ENCODE measurements at places on chromosomes 7 and 10. TPM values are rescaled to one million over a fixed set of nuclear protein-coding genes. Genes with fewer than 3 reads are reported as not detected.

The IL2RA gene
- not detected for total RNA-seq

The PDK4 gene
- 6.5 TPM for total RNA-seq

The PCDH15 gene
- total RNA-seq: not detected

The FAM25A gene
- total RNA-seq: not detected

The PON3 gene
- total RNA-seq: 6.5 TPM

The DRGX gene
- total RNA-seq: not detected

The PLAU gene
- total RNA-seq: 706 TPM

The AGR2 gene
- total RNA-seq: 378 TPM

GRCh38 chr7:75638594-75639070 is 100.1 kb downstream of the HIP1 start:
- H3K27ac ChIP-seq: no peak overlapping the region
- peaks cover 17% of the 10 kb centered on the region for H3K36me3 ChIP-seq
- no peaks in the 10 kb centered on the region for H3K27me3 ChIP-seq
- H3K4me3 ChIP-seq: peak overlapping the region; percentile 65
- H3K4me1 ChIP-seq: no peaks in the 10 kb centered on the region
- peak; percentile 35 for DNase-seq

DNA sequence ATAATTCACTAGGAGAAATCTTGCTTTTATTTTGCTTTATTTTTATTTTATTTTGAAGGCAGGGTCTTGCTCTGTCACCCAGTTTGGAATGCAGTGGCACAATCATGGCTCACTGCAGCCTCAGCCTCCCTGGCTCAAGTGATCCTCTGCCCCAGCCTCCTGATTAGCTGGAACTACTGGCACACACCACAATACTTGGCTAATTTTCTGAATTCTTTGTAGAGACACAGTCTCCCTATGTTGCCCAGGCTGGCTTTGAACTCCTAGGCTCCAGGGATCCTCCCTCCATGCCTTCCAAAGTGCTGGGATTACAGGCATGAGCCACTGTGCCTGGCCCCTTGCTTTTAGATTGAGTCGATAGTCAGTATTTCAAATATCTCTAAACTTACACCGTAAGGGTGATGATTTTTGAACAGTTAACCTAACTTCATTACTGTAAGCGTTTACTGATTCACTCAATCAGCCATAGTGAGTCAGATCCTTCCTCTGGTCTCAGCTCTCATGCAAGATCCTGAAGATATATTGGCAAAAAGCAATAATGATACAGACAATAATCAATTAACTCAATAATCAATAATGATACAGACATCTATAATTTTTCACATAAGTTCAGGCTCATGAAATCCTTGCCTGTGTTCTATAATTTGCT is 239.5 kb downstream of the KIAA1217 start:
- no peak overlapping the region for H3K27ac ChIP-seq
- DNase-seq: no peak
- no peak overlapping the region for H3K4me3 ChIP-seq
- H3K36me3 ChIP-seq: no peaks in the 10 kb centered on the region
- H3K27me3 ChIP-seq: no peaks in the 10 kb centered on the region
- peaks cover 16% of the 10 kb centered on the region for H3K4me1 ChIP-seq

- peaks cover 17% of the 10 kb centered on the region for H3K36me3 ChIP-seq
- no peak for DNase-seq
- no peaks in the 10 kb centered on the region for H3K27me3 ChIP-seq
- no peak overlapping the region for H3K4me3 ChIP-seq
- H3K4me1 ChIP-seq: peaks cover 63% of the 10 kb centered on the region
- H3K27ac ChIP-seq: peak overlapping the region; percentile 70
These were observed 265.1 kb upstream of the KLF14 start for GRCh38 chr7:130998993-130999602.

DNA sequence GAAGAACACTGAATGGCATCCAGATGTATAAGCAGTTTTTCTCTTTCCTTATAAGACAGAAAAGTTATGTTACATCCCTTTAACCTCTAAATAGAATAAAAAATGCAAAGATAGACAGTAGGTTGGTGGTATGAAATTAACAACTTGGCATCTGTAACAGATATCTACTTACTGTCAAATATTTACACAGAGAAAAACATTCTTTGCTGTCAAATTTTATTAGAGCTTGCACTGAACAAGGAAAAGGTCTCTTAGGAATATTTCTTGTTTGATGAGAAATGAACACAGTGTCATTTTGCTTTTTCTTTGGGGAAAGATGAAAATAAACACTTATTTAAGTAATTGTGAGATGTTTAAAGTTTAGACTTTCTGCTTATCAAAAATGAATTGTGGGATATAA is 65.6 kb upstream of the PCDH15 start:
- H3K36me3 ChIP-seq: no peaks in the 10 kb centered on the region
- no peak overlapping the region for H3K27ac ChIP-seq
- H3K4me3 ChIP-seq: no peak overlapping the region
- H3K4me1 ChIP-seq: no peaks in the 10 kb centered on the region
- no peaks in the 10 kb centered on the region for H3K27me3 ChIP-seq

- H3K27ac ChIP-seq: no peak overlapping the region
- H3K27me3 ChIP-seq: no peaks in the 10 kb centered on the region
- H3K4me1 ChIP-seq: no peaks in the 10 kb centered on the region
- DNase-seq: no peak
- no peaks in the 10 kb centered on the region for H3K36me3 ChIP-seq
These were observed 299.9 kb upstream of the LRRN3 start for GRCh38 chr7:110790992-110791391.

- no peaks in the 10 kb centered on the region for H3K36me3 ChIP-seq
- H3K27ac ChIP-seq: no peak overlapping the region
- H3K4me1 ChIP-seq: peaks cover 10% of the 10 kb centered on the region
- no peaks in the 10 kb centered on the region for H3K27me3 ChIP-seq
- no peak for DNase-seq
These were observed 15.6 kb downstream of the GRK5 start for GRCh38 chr10:119222966-119223386.

- H3K4me3 ChIP-seq: peak overlapping the region; percentile 97
- H3K27me3 ChIP-seq: no peaks in the 10 kb centered on the region
- peaks cover 79% of the 10 kb centered on the region for H3K36me3 ChIP-seq
- DNase-seq: peak; percentile 88
These were observed 745 bp downstream of the DAGLB start for GRCh38 chr7:6446838-6447580.

- no peak overlapping the region for H3K4me3 ChIP-seq
- no peak for DNase-seq
- H3K27ac ChIP-seq: no peak overlapping the region
- no peaks in the 10 kb centered on the region for H3K36me3 ChIP-seq
- H3K4me1 ChIP-seq: no peaks in the 10 kb centered on the region
These were observed 15.9 kb downstream of the VIPR2 start for GRCh38 chr7:159128767-159129166.

DNA sequence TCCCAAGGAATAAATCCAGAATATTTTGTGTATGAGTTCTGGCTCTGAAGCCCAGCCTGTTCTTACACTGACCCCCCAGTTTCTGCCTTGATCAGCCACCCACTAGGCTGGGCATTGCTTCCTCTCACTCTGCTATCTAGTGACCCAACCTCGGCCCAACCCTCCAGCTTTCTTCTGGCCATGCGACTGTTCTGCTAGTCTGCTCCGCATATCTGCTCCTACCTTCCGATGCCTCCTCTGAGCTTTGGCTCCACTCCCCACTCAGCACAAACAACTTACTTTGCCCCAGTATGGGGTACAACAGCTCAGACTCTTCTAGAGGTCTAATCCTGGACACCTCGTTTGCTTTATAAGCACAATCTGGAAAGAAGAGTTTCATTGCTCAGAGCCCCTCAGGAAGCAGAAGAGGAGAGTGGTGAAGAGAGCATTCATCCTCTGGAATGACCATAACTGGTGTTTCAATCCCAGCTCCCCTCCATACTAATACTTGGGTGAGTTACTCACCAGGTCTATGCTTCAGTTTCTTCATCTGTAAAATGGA is 99.6 kb downstream of the NPSR1 start:
- no peak overlapping the region for H3K4me3 ChIP-seq
- no peaks in the 10 kb centered on the region for H3K36me3 ChIP-seq
- H3K4me1 ChIP-seq: peaks cover 51% of the 10 kb centered on the region

- DNase-seq: no peak
- H3K36me3 ChIP-seq: no peaks in the 10 kb centered on the region
- H3K27me3 ChIP-seq: no peaks in the 10 kb centered on the region
- H3K4me1 ChIP-seq: peaks cover 14% of the 10 kb centered on the region
- no peak overlapping the region for H3K4me3 ChIP-seq
These were observed 32.5 kb downstream of the C7orf33 start for GRCh38 chr7:148622887-148623585.

DNA sequence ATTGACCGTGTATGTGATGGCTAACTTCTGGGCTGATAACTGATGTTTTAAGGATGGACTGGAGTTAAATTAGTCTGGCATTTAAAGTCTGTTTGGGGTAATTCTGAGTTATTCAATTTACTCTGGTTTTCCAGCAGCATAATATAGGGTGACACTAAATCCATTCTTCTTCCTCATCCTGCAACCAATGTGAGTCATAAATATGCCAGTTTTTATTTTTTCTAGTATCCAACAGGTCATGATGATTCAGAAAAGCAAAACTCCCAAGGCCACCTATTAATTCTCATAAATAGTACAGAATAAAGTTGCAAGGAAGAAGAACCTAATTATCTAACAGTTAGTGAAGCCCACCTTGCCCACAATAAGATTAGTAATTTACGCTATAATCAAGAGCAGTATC is 7.5 kb upstream of the EPHB6 start:
- H3K4me3 ChIP-seq: no peak overlapping the region
- H3K36me3 ChIP-seq: no peaks in the 10 kb centered on the region
- no peak overlapping the region for H3K27ac ChIP-seq
- H3K4me1 ChIP-seq: peaks cover 3% of the 10 kb centered on the region
- DNase-seq: no peak
- peaks cover 52% of the 10 kb centered on the region for H3K27me3 ChIP-seq

- no peak overlapping the region for H3K4me3 ChIP-seq
- no peaks in the 10 kb centered on the region for H3K36me3 ChIP-seq
- no peak for DNase-seq
These were observed 50.5 kb downstream of the NUDCD3 start for GRCh38 chr7:44439926-44440325.

DNA sequence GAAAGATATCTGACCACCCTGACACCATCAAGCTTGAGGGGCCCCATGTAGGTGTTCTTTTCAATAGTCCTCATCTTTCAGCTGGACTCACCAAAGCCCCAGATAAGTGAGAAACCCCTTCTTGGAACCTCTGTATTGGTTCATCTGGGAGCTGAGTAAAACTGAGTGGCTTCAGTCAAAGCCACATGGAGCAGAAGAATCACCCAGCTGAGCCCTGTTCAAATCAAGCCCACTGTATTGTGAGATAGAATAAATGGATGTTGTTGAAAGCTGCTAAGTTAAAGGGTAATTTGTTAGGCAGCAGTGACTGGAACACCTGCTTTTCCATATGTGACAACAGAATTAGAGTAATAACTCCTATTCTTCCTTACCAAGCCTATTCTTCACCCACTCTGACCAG is 64.8 kb upstream of the SDK1 start:
- H3K27me3 ChIP-seq: no peaks in the 10 kb centered on the region
- H3K4me1 ChIP-seq: no peaks in the 10 kb centered on the region
- H3K36me3 ChIP-seq: no peaks in the 10 kb centered on the region
- no peak overlapping the region for H3K4me3 ChIP-seq

GRCh38 chr7:12436896-12437535 is 33.4 kb upstream of the VWDE start:
- no peak overlapping the region for H3K4me3 ChIP-seq
- no peaks in the 10 kb centered on the region for H3K36me3 ChIP-seq
- H3K4me1 ChIP-seq: no peaks in the 10 kb centered on the region
- DNase-seq: peak; percentile 27

GRCh38 chr10:1498746-1499358 is 238.5 kb downstream of the ADARB2 start:
- H3K4me1 ChIP-seq: no peaks in the 10 kb centered on the region
- no peak for DNase-seq
- H3K27me3 ChIP-seq: no peaks in the 10 kb centered on the region
- no peak overlapping the region for H3K27ac ChIP-seq

- H3K4me1 ChIP-seq: no peaks in the 10 kb centered on the region
- H3K27me3 ChIP-seq: no peaks in the 10 kb centered on the region
- no peak overlapping the region for H3K4me3 ChIP-seq
- DNase-seq: no peak
These were observed 173.9 kb downstream of the RNLS start for GRCh38 chr10:88409236-88409635.

DNA sequence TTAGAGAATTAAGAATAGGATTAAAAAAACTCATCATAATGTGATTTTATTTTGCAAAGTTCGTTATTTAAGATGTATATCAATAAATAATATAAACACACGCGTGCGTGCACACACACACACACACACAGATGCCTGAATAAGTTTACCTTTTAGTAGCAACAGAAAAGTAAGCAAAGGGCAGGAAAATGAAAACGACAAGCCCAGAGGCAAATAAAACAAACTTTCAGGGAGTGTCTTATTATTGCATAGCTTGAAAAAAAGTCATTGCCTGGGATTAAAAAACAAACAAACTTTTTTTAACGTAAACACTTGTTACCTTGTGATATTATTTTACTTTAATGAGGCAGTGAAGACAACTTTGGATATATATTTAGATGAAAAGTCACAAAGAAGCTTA is 226.4 kb downstream of the BAMBI start:
- no peak overlapping the region for H3K27ac ChIP-seq
- peaks cover 31% of the 10 kb centered on the region for H3K4me1 ChIP-seq
- peaks cover 5% of the 10 kb centered on the region for H3K36me3 ChIP-seq
- H3K4me3 ChIP-seq: no peak overlapping the region
- no peaks in the 10 kb centered on the region for H3K27me3 ChIP-seq

GRCh38 chr7:132082394-132082793 is 493.9 kb downstream of the PLXNA4 start:
- no peak overlapping the region for H3K27ac ChIP-seq
- H3K36me3 ChIP-seq: no peaks in the 10 kb centered on the region
- H3K27me3 ChIP-seq: peaks cover 63% of the 10 kb centered on the region
- H3K4me3 ChIP-seq: no peak overlapping the region
- no peak for DNase-seq

DNA sequence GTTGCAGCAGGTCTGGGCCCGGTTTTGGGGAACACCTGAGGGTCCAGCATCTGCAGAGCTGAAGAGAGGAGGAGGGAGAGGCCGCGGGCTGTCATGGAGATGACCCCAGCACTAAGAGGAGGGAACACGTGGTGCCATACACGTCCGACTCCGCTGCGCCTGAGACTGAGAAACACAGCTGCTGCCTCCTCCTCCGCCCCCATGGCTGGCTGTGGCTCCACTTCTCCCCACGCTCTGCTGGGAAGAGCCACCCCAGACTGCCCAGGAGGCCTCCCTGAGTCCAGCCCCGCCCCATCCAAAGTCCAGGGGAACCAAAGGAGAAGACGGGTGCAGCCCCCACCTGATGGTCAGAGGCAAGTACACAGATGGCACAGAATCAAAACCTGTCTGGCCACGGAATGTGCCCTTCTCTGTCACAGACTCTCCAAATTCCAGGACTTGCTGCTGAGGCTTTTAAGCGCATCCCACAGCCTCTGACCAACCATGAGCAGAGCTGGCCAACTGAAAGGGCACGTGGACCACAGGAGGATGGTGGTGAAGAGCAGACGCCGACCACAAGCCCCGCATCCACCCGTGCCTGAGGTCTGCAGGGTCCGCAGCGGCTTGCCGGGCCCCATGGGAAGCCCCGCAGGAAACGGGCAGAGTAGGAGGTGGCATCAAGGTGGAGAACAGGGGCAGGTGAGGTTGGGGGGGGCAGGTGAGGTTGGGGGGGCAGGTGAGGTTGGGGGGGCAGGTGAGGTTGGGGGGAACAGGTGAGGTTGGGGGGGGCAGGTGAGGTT is 24.0 kb downstream of the STK32C start:
- H3K27me3 ChIP-seq: no peaks in the 10 kb centered on the region
- no peaks in the 10 kb centered on the region for H3K4me1 ChIP-seq
- H3K4me3 ChIP-seq: no peak overlapping the region
- no peak for DNase-seq
- peaks cover 7% of the 10 kb centered on the region for H3K36me3 ChIP-seq
- H3K27ac ChIP-seq: no peak overlapping the region

Data from Calu3 (cell line).